D721Med (cell line): ENCODE measurements at places on chromosomes 2 and 18.

DNA sequence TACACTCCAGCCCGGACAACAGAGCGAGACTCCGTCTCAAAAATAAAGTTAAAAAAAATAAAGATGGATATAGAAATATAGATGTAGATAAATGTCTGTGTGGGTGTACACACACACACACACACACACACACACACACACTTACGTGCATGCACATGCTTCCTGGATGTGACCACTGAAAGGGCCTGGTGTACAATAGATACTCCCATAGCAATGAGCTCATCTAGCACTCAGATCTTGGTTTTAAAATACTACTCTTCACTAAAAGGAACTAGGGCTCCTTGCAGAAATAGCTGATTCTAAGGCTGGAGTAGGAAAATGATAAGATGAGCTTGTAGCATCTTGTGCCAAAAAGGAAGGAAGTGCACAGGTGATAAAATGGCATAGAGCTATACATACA, 39.1 kb downstream of the ROCK2 start:
- DNase-seq = no peak

GRCh38 chr2:4047961-4048891, 344.9 kb downstream of the DCDC2C start:
- DNase-seq = no peak

GRCh38 chr2:149169656-149170055, 131.2 kb downstream of the LYPD6B start:
- DNase-seq = no peak

DNA sequence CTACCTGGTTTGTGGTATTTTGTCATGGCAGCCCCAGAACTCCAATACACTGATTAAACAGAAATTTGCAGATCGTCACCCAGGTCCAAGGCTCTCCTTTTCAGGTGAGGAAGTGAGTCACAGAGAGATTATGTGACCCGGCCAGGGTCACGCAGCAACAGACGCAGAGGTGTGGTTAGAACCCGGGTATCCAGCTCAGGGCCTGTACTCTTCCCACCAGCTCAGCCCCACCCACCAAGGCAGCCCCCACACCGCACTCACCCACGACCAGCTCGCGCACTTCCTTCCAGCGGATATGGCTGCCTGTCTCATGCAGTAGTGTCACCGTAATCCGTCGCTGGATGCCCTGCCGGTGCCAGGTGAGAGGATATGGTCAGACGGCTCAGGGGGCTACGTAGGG, 48.1 kb downstream of the AQP12A start:
- DNase-seq = peak; percentile 20

- DNase-seq = no peak
These were observed 1.8 kb downstream of the PRLH start for GRCh38 chr2:237568121-237568660.

DNA sequence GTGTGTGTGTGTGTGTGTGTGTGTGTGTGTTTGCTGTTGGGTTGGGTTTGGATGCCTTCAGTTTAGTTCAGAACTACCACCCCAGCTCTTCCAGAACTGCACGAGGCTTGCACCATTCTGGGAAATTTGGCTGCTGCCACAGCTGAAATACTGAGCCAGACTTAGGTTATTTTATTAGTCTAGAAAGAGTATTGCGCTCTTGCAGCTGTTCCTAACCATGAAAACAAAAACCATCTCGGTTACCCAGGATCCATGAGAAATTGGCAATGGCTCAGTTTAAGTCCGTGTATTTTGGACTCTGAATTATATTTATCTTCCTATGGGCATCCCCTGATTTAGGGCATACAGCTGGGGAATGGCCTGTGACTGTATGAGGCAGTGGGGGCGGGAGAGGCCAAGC, 83.2 kb downstream of the TANC1 start:
- DNase-seq = no peak

DNA sequence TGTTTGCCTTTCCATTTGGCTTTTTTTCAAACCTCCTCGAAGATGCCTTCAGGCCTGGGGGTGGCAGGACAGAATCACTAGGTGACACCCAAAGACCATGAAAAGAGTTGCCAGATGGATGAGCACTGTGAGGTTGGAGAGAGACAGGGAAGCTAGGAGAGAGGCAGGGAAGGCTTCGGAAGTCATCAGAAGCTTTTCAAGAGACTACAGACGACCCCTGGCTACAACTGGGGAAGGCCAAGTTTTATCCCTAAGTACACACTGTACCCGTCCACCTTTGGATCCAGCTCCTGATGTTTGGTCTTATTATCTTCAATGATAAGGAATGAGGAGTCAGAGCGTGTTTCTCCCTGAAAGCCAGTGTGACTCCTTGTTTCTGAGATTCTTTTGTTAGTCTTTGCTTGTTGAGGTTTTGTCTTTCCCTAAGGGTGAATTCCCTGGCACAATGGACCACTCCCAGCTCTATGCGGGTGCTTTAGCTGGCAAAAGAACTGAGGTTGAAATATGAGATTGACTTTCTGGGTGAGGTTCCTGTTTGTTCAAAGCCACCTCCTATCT, 33.4 kb upstream of the SLC9A2 start:
- no peak for DNase-seq

DNA sequence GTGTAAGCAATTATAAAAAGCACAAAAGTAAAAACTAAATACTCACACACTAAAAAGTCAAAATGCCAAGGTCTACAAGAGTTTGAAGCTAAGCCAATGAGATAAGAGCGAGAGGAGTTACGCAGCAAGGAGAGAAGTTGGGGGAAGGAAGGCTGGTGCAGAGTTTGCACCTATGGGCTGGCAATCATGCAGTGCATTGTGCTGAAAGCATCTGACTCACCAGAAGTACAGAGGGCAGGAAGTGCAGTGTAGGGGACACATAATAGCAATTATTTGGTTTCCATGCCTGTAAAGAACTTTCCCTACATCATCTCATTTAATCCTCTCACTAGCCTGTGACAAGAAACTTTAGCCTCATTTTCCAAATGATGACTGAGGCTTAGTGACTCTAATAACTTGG, 142.7 kb upstream of the KYNU start:
- DNase-seq = no peak

GRCh38 chr2:19763731-19764130, 138.1 kb downstream of the TTC32 start:
- DNase-seq = no peak

- DNase-seq = no peak
These were observed 42.1 kb upstream of the MRPL19 start for GRCh38 chr2:75604484-75604883.

DNA sequence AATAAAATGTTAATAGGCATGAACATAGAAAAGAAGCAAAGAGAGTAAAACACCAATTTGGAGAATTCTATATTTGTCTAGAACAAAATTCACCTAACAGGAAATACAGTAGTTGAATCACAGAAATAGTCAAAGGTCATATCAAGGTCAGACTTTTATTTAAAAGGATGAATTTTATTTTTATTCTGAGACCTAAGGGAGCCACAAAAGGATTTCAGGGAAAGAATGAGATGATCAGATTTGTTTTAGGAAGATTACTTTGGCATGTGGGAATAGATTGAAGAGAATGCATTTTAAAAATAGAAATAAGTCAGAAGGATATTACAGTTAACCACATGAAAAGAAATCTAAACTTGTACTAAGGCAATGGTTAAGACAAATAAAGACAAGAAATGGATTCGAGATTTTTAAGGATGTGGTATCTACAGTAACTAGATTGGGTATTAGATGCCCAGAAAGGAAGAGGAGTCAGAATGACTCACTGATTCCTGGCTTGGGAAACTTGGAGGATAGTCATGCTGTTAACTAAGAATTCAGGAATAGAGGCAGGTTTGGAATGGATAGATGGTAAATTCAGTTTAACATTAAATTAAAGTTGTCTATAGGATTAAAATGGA, 56.0 kb downstream of the METTL4 start:
- DNase-seq = no peak

- DNase-seq = no peak
These were observed 155.1 kb downstream of the RND3 start for GRCh38 chr2:150332383-150332782.

DNA sequence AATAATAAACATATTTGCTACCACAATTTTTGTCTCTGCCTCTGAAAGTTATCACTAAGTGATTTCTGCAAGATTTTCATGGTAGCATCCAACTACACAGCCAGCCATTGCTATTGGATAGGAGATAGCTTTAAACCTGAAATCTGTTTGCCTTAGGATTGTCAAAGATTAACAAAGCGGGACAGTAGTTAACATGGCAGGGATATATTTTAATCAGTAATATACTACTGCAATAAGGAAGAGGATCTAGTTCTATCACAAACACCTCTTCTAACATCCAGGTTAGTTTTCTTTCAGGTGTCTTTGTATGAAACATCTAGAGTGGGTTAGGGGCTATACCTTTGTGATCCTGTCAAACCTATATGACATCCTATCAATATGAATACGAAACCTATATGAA, 641.3 kb downstream of the DPP10 start:
- DNase-seq = no peak

DNA sequence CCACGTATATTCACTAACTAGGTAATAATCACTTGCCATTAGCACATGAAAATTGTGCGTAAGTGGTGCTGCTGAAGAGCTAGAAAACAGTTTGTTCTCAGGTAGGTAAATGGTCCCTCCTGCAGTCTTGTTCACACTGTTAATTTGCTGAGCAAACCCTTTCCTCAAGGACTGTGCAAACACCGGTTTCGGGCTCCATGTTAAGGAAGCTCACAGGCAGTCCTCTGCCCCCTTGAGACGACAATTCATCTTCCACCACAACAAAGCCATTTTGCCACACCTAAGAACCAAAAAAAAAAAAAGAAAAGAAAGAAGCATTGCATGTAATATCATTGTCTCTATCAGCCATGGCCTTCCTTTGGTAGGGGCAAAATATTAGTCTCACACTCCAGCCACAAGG, 193.9 kb downstream of the BCL11A start:
- DNase-seq = no peak

DNA sequence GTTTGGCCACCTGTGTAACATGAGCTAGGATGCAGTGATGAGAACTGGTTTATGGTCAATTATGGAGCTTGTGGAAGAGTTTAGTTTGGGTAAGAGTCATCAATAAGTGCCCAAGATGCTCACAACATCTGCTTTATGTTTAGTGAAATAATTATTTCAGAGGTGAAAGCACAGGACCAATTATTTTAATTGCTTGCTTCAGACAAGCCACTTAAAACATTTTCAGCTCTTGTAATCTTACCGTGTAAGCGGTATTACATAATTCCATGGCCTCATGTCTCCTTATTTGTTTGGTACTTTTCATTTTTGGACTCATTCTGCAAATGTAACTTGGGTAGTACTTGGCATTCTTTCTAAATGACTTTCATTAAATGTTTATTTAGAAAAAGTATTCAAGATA, 5.4 kb downstream of the B3GNT2 start:
- no peak for DNase-seq

DNA sequence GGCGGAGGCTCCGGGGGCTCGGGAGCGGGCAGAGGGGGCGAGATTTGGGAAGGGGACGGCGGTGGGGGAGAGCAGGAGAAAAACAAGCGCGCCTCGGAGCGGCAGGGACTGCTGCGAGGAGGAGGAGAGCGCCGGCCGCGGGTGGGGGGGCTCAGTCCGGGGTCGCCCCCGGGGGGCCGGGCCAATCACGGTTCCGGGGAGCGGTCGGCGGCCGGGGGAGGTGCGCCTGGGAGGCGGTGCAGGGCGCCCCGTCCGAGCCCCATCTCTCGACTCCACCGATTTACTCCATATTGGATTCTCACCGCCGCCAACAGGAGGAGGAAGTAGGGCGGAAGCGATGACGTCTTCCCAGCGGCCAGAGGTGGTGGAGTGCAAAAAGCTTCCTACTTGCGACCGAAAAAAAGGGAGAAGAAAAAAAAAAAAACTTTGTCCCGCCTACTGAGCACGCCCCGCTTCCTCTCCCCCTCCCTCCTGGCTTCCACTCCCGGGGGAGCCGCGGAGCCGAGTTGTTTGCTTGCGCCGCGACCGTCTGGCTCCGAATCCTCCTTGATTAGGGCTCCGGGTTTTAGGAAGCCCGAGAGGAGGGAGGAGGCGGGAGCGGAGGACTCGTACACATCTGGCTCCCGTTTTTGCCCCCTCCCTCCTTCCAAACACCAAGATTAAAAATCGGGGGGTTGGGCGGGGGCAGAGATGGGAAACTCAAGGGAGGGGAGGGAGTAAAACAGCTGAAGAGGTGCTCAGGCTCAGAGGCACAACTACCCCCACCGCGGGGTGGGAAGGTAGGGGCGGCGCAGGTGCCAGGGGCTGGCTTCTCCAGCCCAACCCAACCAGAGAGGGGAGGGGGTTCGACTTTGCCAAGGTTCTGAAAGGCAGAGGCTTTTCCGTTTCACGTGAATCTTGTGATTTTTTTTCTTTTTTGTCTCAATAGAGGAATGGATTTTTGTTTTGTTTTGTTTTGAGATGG, at the start of gene SPRED2:
SPRED2 (minus strand) TSS at position 373 of the 964 bp plus-strand sequence. CDS start 612 bp downstream, outside the sequence.
- DNase-seq = peak; percentile 43

- DNase-seq = no peak
These were observed 108.2 kb downstream of the TDRD15 start for GRCh38 chr2:21231985-21232384.

DNA sequence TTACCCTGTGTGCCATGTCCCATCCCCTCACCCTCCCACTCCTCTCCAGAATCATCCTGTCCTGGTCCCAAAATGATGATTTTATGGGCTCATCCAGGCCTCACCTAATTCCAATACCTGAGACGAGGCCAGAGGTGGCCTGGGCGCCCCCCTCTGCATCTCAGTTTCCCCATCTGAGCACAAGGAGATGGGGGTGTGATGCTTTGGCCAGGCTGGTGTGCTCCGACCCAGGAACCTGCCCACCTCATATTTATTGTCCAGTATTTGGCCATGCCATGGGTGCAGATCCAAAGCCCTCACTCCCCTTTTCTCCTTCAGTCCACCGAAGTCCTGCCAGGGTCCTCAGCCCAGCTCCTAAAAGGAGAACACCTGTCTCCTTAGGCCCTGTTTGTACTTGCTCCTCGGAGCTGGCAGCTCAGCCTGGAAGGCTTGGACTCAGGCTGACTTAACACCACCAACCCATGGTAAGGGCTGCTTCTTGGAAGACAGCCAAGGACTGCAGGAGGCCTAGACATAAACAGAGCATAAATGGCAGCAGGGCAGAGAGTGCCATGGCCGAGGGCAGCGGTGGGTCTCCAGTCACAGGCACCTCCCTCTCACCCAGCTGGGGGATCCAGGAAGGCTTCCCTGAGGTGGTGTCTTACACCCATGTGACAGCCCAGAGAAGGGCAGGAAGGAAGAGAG, 3.6 kb downstream of the TEX51 start:
- DNase-seq = no peak

DNA sequence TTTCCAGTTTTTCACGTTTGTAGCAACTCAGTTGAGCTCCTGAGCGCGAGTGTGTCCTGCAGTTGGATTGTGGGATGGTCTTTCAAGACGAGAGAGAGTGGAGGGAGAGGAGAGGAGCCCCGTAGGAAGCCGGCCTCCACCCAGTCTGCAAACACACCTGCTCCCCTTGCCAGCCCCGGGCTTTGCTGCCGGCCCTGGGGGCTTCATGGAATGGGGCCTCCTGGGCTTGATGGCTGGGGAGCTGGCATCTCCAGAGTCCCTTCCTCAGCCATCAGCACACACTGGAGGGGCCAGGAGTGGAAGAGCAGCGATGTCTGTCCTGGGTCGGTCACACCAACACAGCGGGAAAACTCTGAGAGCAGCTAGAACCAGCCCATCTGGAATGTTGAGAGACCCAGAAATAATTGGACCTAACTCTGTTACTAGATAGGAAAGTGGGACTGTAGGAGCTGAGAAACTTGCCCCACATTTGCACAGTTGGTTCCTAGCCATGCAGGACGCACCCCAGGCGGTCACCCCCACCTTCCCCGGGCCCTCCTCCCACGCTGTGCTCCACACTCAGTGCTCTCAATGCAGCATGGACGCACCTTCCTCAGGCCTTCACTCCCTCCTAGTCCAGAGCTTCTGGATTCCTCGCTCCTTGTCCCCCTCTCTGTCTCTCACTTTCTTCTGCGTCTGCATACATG, 69.6 kb downstream of the PTGR3 start:
- DNase-seq = no peak
